Calu3 (cell line): ENCODE measurements at places on chromosomes 12 and 14. TPM values are rescaled to one million over a fixed set of nuclear protein-coding genes. Genes with fewer than 3 reads are reported as not detected.

PLCZ1 gene
- not detected in 2 replicates for total RNA-seq

DNA sequence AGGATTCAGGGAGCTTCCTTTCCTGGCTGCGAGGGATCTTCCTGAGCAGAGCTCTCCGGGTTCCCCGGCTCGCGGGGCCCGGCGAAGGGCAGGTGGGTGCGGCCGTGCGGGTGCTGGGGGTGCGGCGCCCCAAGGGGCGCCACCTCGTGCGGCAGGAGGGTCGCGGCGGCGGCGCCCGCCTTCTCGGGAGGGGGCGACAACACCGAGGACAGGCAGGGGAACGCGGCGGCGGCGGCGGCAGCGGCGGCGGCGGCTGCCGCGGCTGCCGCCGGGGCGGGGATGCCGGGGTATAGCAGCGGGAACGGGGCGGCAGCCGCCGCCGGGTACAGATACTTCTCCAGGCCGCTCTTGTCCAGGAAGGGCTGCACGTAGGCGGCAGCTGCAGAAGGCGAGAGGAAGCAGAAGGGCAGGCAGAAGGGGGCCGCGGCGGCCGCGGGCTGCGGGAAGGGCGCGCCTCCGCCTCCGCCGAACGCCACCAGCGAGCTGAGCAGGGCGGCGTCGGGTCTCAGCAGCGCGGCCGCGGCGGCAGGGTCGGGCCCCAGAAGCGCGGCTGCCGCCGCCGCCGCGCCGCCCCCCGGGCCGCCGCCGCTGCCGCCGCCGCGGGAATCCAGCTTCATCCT, 2.7 kb downstream of the BHLHE41 start:
- DNase-seq: peak; percentile 44

- DNase-seq: no peak
Observed at GRCh38 chr12:52988898-52989297, 17.4 kb upstream of the EIF4B start.

KIAA0586 gene
- total RNA-seq: 16.7 and 19.3 TPM in 2 replicates

- DNase-seq: no peak
Observed at GRCh38 chr12:53241623-53242412, 9.8 kb upstream of the RARG start.

- no peak for DNase-seq
Observed at GRCh38 chr14:76088771-76089571, 62.8 kb upstream of the GPATCH2L start.
